ENCODE measurements at places on chromosomes 7 and 10.

- DNase-seq = no peak
These were observed 85.4 kb downstream of the CDK14 start for GRCh38 chr7:90681336-90682022.

GRCh38 chr7:103343758-103344452, 662 bp downstream of the DNAJC2 start:
- no peak for DNase-seq

DNA sequence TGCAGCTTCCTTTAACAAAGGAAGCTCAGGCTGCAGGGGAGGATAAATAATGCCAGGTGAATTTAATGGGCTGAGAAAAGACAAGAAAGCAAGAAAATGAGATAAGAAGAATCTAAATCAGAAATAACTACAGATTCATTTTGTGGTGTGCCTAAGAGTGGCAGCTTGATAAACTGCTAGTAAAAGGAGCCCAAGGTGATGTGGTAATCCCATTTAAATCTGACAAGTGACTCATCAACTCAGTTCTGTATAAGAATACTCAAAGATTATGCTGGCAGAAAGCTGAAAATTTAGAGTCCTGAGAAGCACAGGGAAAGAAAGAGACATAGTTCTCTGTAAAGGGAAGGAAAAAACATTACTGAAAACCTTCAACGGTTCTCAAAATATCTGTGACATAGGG, 109.4 kb upstream of the PDE1C start:
- no peak for DNase-seq

- DNase-seq = no peak
These were observed 75.6 kb downstream of the MICU1 start for GRCh38 chr10:72550239-72550638.

Data from HTR-8/SVneo (cell line).